ENCODE measurements at places on chromosomes 4 and X.

- no peak for DNase-seq
Observed at GRCh38 chr4:74822603-74823002, 28.3 kb upstream of the BTC start.

DNA sequence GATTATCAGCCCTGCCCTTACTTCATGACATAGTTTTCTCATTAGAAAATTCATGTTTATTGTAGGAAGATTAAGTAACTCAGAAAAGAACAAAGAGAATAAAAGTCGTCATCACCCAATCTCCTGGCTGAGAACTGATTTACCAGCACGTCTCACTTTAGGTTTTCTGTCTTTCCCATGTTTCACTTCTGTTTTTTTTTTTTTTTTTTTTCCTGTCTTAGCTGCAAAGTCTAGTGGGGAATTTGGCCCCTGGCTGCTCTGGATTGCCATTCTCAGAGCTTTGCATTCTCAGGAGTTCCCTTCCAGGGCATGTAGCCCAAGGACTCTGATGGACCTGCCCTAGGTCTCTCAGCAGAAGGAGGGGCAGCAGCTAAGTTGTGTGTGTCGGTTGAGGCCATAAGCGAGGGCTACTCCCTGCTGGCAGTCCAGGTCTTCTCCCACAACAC, 57.8 kb downstream of the TMEM131L start:
- DNase-seq, result no peak

- DNase-seq, result no peak
Observed at GRCh38 chr4:141571362-141571761, 65.0 kb upstream of the IL15 start.

DNA sequence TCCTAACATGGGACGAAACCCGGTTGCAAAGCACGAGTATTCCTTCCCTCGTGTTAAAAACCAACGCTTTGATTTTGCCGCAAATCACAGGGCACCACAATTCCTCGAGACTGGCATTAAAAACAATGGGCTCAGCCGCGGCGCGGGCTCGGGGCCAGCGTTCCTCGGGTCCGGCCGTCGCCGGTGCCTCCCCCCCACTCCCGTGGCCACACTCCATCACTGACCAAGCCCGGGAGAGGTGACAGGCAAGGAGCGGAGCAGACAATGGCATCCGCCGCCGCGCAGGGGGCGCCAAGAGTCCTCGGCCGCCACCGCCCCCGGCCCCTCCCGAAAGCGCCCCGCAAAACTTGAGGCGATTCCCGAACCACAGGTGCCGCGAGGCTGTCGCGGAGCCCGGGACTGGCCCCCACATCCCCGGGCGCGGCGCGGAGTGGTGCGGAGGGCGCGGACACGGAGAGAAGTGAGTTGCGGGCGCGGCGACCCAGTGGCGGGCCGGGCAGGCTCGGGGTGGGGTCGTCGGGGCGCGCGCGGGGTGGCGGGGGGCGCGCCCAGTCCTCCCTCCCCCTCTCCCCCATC, 445 bp downstream of the AP1S2 start:
- DNase-seq, result peak; percentile 25

GRCh38 chr4:5955856-5956255, 62.4 kb downstream of the C4orf50 start:
- DNase-seq, result no peak

Measured in stimulated activated CD8-positive, alpha-beta memory T cell treated with anti-CD3 and anti-CD28 coated beads, Interleukin-15, amount 100 ng/mL, for 48 hours (primary cell).